Activated naive CD4-positive, alpha-beta T cell treated with anti-CD3 and anti-CD28 coated beads for 36 hours (primary cell): ENCODE measurements at places on chromosomes 1 and 21. TPM values are rescaled to one million over a fixed set of nuclear protein-coding genes. Genes with fewer than 3 reads are reported as not detected.
A peak's percentile ranks its signal among the peaks of the same experiment; 100 is the strongest.

- H3K4me3 ChIP-seq = no peak overlapping the region
- H3K27ac ChIP-seq = no peak overlapping the region
- H3K36me3 ChIP-seq = peaks cover 24% of the 10 kb centered on the region
- no peaks in the 10 kb centered on the region for H3K4me1 ChIP-seq
Measured at GRCh38 chr21:43012596-43012995, 38.2 kb downstream of the PKNOX1 start.

GRCh38 chr1:225318706-225319575, 108.9 kb downstream of the LBR start:
- peak; percentile 55 for DNase-seq
- H3K27me3 ChIP-seq = no peaks in the 10 kb centered on the region
- H3K36me3 ChIP-seq = no peaks in the 10 kb centered on the region
- peaks cover 2% of the 10 kb centered on the region for H3K4me1 ChIP-seq
- no peak overlapping the region for H3K4me3 ChIP-seq

DNA sequence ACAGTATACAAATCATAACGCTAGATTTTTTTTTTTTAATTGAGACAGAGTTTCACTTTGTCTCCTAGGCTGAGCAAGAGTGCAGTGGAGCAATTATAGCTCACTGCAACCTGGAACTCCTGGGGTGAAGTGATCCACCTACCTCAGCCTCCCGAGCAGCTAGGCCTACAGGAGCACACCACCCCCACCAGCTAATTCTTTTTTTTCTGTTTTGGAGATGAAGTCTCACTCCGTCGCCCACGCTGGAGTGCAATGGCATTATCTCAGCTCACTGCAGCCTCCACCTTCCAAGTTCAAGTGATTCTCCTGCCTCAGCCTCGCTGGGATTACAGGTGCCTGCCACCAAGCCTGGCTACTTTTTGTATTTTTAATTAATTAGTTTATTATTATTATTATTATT, 21.3 kb downstream of the NPR1 start:
- no peaks in the 10 kb centered on the region for H3K36me3 ChIP-seq
- DNase-seq = no peak
- H3K4me1 ChIP-seq = peaks cover 3% of the 10 kb centered on the region
- no peaks in the 10 kb centered on the region for H3K27me3 ChIP-seq
- no peak overlapping the region for H3K4me3 ChIP-seq

DNA sequence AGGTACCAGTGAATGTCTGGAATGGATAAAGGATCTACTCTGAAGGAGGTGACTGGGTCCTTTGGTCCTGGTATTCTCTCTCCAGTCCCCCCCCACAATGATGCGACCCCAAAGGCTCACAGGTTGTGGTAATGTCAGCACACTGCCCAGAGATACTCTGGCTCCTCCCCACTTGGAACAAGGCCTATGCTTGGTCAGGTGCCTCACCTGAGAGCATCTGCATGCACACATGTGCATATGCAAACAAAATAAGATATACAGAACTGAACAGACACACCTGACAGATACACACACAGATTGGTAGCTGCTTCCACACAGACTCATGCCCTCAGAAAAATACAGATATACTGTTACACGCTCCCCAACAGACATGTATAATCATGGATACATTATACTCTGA, 33.5 kb downstream of the DMAP1 start:
- DNase-seq = no peak
- no peaks in the 10 kb centered on the region for H3K27me3 ChIP-seq
- H3K4me1 ChIP-seq = no peaks in the 10 kb centered on the region

- no peak overlapping the region for H3K4me3 ChIP-seq
- no peak for DNase-seq
- H3K27me3 ChIP-seq = no peaks in the 10 kb centered on the region
- H3K36me3 ChIP-seq = no peaks in the 10 kb centered on the region
- no peaks in the 10 kb centered on the region for H3K4me1 ChIP-seq
Measured at GRCh38 chr1:85134583-85135391, 66.0 kb downstream of the SYDE2 start.

- H3K36me3 ChIP-seq = no peaks in the 10 kb centered on the region
- H3K4me1 ChIP-seq = no peaks in the 10 kb centered on the region
- no peak overlapping the region for H3K4me3 ChIP-seq
Measured at GRCh38 chr1:55552636-55553035, 337.5 kb upstream of the USP24 start.

- H3K4me3 ChIP-seq = no peak overlapping the region
- H3K4me1 ChIP-seq = peaks cover 13% of the 10 kb centered on the region
- DNase-seq = no peak
- no peak overlapping the region for H3K27ac ChIP-seq
Measured at GRCh38 chr1:232622981-232623380, 7.0 kb downstream of the SIPA1L2 start.

- DNase-seq = no peak
- H3K27me3 ChIP-seq = peaks cover 6% of the 10 kb centered on the region
- no peak within 1 kb of the TSS for H3K27ac ChIP-seq
- peaks cover 22% of the 10 kb centered on the region for H3K4me1 ChIP-seq
- no peaks in the 10 kb centered on the region for H3K36me3 ChIP-seq
- no peak within 1 kb of the TSS for H3K4me3 ChIP-seq
Measured at GRCh38 chr1:206002871-206003801, at the start of gene RAB7B. Gene RAB7B (minus strand): TSS chr1:206003395. CDS start chr1:205994135, 9,260 bp downstream.

GRCh38 chr1:194478731-194479130, 1292.3 kb upstream of the B3GALT2 start:
- no peak for DNase-seq
- H3K27me3 ChIP-seq = no peaks in the 10 kb centered on the region
- no peak overlapping the region for H3K4me3 ChIP-seq
- no peak overlapping the region for H3K27ac ChIP-seq
- H3K36me3 ChIP-seq = no peaks in the 10 kb centered on the region

- H3K27ac ChIP-seq = no peak overlapping the region
- no peaks in the 10 kb centered on the region for H3K36me3 ChIP-seq
- peaks cover 37% of the 10 kb centered on the region for H3K4me1 ChIP-seq
- DNase-seq = no peak
- H3K4me3 ChIP-seq = no peak overlapping the region
- H3K27me3 ChIP-seq = no peaks in the 10 kb centered on the region
Measured at GRCh38 chr1:26531651-26532131, 2.1 kb downstream of the RPS6KA1 start.

DNA sequence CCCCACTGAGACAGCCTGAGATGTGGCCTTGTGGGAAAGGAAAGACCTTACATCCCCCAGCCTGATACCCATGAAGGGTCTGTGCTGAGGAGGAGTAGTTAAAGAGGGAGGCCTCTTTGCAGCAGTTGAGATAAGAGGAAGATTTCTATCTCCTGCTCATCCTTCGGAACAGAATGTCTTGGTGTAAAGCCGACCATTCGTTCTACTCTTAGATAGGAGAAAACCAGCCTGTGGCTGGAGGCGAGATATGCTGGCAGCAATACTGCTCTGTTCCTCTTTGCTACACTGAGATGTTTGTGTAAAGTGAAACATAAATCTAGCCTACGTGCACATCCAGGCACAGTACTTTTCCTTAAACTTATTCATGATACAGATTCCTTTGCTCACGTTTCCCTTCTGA, 1.5 kb upstream of the CCDC27 start:
- no peaks in the 10 kb centered on the region for H3K36me3 ChIP-seq
- peaks cover 17% of the 10 kb centered on the region for H3K4me1 ChIP-seq
- no peak overlapping the region for H3K27ac ChIP-seq
- H3K4me3 ChIP-seq = no peak overlapping the region
- DNase-seq = no peak
- no peaks in the 10 kb centered on the region for H3K27me3 ChIP-seq

DNA sequence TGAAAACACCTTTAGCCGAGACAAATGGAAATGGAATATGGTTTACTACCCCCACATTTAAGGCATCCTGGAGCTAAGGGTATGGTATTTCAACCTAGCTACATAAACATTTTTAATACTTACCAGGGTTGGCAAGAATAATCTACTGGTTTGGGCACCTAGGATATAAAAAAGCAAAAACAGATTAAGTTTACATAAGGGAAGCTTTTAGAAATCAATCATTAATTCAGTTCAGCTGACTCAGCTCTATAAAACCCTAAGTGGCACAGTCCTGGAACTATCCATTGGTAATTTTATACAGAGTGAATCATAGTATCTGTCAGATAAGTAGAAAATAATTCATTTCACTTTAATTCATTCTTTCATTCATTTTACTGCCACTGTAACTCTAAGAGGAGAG, 355.2 kb downstream of the VAV3 start:
- no peak overlapping the region for H3K4me3 ChIP-seq
- H3K4me1 ChIP-seq = no peaks in the 10 kb centered on the region
- no peak for DNase-seq
- H3K36me3 ChIP-seq = peaks cover 10% of the 10 kb centered on the region
- no peak overlapping the region for H3K27ac ChIP-seq

DNA sequence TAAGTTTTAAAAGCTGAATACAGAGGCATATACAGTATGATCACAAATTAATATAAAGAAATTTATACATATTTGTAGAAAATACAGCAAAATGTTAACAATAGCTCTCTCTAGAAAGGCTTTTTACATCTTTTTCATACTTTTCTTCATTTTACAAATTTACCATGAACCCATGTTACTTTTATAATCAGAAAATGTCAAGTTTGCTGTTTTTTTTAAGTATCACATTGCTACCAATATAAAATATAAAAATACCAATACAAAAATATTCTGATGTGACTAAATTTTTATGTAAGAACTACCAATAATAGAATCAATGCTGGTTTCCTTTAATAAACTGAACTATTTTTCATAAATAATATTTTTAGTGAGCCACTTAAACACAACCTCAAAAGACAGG, 84.4 kb upstream of the TTC39A start:
- H3K4me1 ChIP-seq = no peaks in the 10 kb centered on the region
- H3K27me3 ChIP-seq = no peaks in the 10 kb centered on the region
- DNase-seq = no peak
- H3K27ac ChIP-seq = no peak overlapping the region
- no peak overlapping the region for H3K4me3 ChIP-seq
- peaks cover 19% of the 10 kb centered on the region for H3K36me3 ChIP-seq

GRCh38 chr1:109659145-109659544, 3.2 kb downstream of the GSTM4 start:
- H3K27ac ChIP-seq = no peak overlapping the region
- no peaks in the 10 kb centered on the region for H3K36me3 ChIP-seq
- H3K4me1 ChIP-seq = peaks cover 15% of the 10 kb centered on the region
- H3K4me3 ChIP-seq = no peak overlapping the region
- peaks cover 7% of the 10 kb centered on the region for H3K27me3 ChIP-seq

- no peaks in the 10 kb centered on the region for H3K36me3 ChIP-seq
- no peak overlapping the region for H3K27ac ChIP-seq
- no peaks in the 10 kb centered on the region for H3K4me1 ChIP-seq
Measured at GRCh38 chr1:214838351-214838750, 235.4 kb downstream of the CENPF start.

GRCh38 chr1:15584489-15585363, at the start of gene AGMAT:
Gene AGMAT (minus strand): TSS chr1:15585051. CDS start chr1:15584967, 84 bp downstream.
- peak within 1 kb of the TSS; percentile 85 for H3K27ac ChIP-seq
- H3K36me3 ChIP-seq = peaks cover 18% of the 10 kb centered on the region
- H3K4me1 ChIP-seq = peaks cover 34% of the 10 kb centered on the region
- H3K4me3 ChIP-seq = peak within 1 kb of the TSS; percentile 81
- no peaks in the 10 kb centered on the region for H3K27me3 ChIP-seq

DNA sequence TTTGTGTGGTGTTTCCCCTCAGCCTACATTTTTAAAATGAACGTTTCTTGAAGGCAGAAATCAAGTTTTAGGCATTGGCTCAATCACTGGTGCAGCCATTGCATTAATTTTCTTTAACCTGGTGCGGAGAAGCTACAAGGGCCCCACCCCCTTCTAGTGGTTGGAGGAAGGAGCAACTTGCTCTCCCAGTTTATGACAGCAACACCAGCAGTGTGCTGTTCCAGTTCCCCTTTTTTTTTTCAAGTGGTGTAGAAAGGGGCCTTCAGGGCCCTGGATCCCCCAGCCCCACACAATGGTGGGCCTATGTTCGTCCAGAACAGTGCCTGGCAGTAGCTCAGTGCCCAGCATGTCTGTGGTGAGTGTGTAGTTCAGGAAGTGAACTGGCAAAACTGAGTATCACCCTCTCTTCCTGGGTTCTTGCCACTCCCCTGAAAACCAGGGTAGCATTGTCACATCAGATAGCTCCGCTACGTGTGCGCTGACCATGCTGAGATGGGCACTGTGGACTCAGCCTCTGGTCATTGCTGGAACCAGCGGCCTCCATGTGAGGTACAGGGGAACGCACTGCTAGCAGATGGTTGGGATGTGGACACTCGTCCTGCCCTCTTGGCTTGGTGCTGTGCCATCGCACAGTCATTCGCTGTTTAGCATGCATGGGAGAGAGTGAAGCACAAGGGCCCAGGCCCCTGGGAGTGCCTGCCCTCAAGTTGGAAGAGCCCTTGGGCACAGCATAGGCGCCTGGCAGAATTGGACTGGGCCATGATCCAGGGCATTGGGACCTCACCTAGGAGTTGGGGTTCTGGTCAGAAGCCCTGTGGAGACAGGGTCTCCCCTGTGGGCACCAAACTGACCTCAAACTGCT, 7.2 kb downstream of the ARF1 start:
- DNase-seq = no peak
- H3K27ac ChIP-seq = peak overlapping the region; percentile 87
- H3K27me3 ChIP-seq = no peaks in the 10 kb centered on the region
- peaks cover 80% of the 10 kb centered on the region for H3K4me1 ChIP-seq
- peaks cover 54% of the 10 kb centered on the region for H3K36me3 ChIP-seq

- H3K27ac ChIP-seq = no peak overlapping the region
- no peaks in the 10 kb centered on the region for H3K27me3 ChIP-seq
- no peaks in the 10 kb centered on the region for H3K4me1 ChIP-seq
- no peaks in the 10 kb centered on the region for H3K36me3 ChIP-seq
Measured at GRCh38 chr1:56437959-56438358, 141.4 kb downstream of the PLPP3 start.

DNA sequence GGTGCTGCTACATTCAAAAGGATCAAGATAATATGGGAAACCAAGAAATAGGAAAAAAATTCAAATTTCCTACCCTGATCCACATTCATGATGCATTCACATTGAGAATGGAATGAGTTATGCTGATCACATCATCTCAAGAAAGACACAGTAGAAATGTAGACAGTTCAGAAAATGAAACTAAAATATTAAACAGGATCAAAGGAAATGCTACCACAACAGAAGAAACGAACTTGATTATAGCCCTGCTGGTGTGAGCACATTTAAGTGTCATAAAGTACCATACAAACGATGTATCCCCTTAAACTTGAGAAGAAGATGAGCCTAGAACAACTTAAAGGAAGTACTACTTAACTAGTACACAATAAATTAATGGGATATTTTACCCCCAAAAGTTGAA, 21.3 kb downstream of the SYDE2 start:
- peaks cover 20% of the 10 kb centered on the region for H3K36me3 ChIP-seq
- no peak overlapping the region for H3K4me3 ChIP-seq
- H3K4me1 ChIP-seq = peaks cover 15% of the 10 kb centered on the region

GRCh38 chr1:74505928-74506710, 6.3 kb downstream of the LRRC53 start:
- DNase-seq = no peak
- H3K27ac ChIP-seq = no peak overlapping the region
- no peaks in the 10 kb centered on the region for H3K4me1 ChIP-seq
- H3K27me3 ChIP-seq = peaks cover 8% of the 10 kb centered on the region
- H3K36me3 ChIP-seq = no peaks in the 10 kb centered on the region

GRCh38 chr1:214979191-214979590, 103.3 kb upstream of the KCNK2 start:
- H3K4me1 ChIP-seq = no peaks in the 10 kb centered on the region
- H3K27ac ChIP-seq = no peak overlapping the region
- H3K4me3 ChIP-seq = no peak overlapping the region
- no peak for DNase-seq
- H3K36me3 ChIP-seq = no peaks in the 10 kb centered on the region

Gene TENT5C
- 10.7 TPM for total RNA-seq

Gene CYB5RL
- total RNA-seq = 12.7 TPM

Gene RGS1
- total RNA-seq = 6.0 TPM

Gene PDPN
- total RNA-seq = not detected

Gene SPATC1L
- 8.0 TPM for total RNA-seq

Gene LCE1C
- not detected for total RNA-seq

Gene OR2L13
- not detected for total RNA-seq

Gene TRABD2B
- total RNA-seq = not detected
